Kidney (tissue), 22 donors: ENCODE measurements at places on chromosomes 5 and 9. TPM values are rescaled to one million over a fixed set of nuclear protein-coding genes. Genes with fewer than 3 reads are reported as not detected.
A peak's percentile ranks its signal among the peaks of the same experiment; 100 is the strongest.

DNA sequence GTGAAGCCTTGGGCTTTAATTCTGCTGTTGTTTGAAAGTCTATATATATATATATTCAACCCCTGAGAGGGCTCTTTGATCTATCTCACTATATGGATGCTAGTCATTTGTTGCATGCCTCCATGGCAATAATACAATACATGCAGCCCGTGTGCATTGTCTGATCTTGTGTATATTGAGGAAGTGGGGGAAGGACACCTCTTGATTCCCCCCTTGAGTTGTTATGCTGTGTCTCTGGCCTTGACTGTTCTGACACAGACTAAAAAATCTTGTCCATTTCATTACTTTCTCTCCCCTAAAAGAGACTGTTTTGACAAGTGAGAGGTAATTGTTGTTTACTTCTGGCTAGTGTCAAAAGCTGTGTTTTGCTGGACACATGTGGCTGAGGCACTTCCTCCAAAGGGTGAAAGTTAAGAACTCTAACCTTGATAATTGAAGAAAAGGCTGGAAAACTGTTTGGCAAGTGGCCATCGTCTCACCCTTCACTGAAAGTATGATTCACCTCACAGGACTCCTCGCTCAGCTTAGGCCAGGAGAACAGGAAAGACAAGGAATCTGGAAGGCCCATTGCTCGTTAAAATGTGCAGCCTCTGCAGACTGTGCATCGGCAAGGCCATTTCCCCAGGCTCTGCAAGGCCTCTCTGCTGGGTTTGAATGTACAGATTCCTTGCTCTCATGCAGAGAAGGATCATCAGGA lies 304.0 kb downstream of the PRELID2 start:
- DNase-seq = no peak

GRCh38 chr9:74920944-74921626 lies 31.6 kb downstream of the C9orf40 start:
- no peak for DNase-seq

The PAXX gene
- 54.2 TPM for total RNA-seq

- no peak for DNase-seq
These were observed 63.8 kb upstream of the COL15A1 start for GRCh38 chr9:98879963-98880310.

- DNase-seq = no peak
These were observed 191.0 kb downstream of the ADAMTS6 start for GRCh38 chr5:65290677-65291076.

- DNase-seq = no peak
These were observed 135.0 kb upstream of the FBN2 start for GRCh38 chr5:128673000-128673399.

DNA sequence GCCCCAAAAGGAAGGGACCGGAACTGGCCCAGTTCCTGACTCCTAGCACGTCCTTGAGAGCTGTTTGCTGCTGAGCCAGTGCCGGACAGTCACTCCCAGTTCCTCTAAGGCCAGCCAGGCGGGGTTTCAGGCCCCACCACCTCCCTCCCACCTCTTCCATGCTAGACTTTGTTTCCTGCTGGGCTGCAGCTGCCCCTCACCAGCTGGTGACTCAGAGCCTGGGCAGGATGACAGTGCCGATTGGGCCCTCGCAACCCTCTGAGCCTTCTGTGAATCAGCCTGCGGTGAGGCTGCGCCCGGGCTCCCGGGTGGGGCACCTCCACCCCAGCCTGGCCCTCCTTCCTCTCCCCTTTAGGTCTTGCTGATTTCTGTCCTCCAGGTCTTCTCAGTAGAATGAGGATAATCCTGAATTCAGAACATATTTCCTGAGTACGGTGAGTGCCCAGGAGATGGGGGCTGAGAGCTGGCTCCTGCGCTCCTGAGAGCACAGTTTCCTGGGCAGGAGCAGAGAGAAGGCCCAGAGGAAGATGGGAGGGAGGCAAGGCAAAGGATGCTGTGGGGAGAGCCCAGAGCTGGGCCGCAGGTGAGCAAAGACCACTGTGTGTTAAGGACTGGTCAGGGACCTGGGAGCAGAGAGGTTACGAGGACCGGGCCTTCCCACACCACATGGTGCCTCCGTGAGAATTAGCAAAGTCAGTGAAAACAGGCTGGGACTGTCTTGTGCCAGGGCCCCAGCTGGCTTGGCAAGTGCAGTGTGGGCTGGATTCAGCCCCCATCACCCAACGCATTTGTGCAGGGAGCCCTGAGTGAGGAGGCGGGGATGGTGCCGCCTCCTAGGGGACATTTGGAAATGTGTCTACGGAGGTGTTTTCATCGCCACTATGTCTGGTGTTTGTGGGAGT lies 32.9 kb upstream of the STXBP1 start:
- DNase-seq = peak; percentile 74

GRCh38 chr5:172683645-172684471 lies 42.8 kb downstream of the NEURL1B start:
- peak; percentile 61 for DNase-seq

DNA sequence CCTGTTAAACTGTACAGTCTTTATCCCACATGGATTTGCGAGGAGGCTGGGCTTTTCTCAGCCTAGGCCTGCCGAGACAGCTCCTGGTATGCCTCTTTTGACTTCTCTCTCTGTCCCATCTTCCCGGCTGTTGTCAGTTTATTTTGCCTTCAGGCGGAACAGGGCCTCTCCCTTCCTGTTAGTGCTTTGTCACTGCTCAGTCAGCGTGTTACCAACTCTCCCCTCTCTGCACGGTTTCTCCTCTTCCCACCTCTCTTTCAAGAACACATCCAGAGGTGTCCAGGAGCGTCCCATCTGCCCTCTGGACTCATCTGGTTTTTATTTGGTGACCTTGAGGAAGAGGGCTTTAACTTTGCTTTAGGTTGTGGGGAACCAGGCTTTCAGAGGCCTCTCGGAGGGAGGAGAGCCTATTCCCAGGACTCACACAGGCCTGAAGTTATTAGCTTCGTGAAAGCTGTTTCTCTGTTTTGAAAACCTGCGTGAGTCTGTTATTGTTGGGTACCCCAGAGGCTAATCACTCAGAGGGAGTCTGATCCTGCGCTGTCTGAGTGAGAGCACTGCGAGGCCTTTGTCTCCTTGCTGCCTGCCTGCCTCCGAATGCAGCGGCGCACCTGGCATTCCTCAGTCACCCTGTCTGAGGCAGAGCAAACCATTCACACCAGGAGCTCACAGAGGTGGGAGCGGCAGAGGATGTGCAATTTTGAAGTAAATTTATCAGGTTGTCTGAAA lies 234.4 kb upstream of the MPDZ start:
- no peak for DNase-seq
